ENCODE measurements at places on chromosomes 1 and 21. TPM values are rescaled to one million over a fixed set of nuclear protein-coding genes. Genes with fewer than 3 reads are reported as not detected.

Gene DMRTA2
- not detected for total RNA-seq

Gene THEM4
- total RNA-seq, result 15.7 TPM

Gene COA7
- total RNA-seq, result 18.2 TPM

Gene DCDC2B
- not detected for total RNA-seq

Gene EVA1C
- total RNA-seq, result 24.2 TPM

Gene SLAMF1
- not detected for total RNA-seq

Gene CASQ2
- not detected for total RNA-seq
